ENCODE measurements at places on chromosomes 3 and 15. TPM values are rescaled to one million over a fixed set of nuclear protein-coding genes. Genes with fewer than 3 reads are reported as not detected.
A peak's percentile ranks its signal among the peaks of the same experiment; 100 is the strongest.

Gene GOLGA8S
- total RNA-seq: 0.05 TPM

Gene MYZAP
- total RNA-seq: 25.1 TPM

Gene QRICH1
- total RNA-seq: 132 TPM

GRCh38 chr3:71305231-71306206 is 278.0 kb downstream of the FOXP1 start:
- DNase-seq: peak; percentile 35
- peak overlapping the region; percentile 15 for H3K4me3 ChIP-seq
- H3K27me3 ChIP-seq: no peaks in the 10 kb centered on the region
- H3K36me3 ChIP-seq: no peaks in the 10 kb centered on the region
- peak overlapping the region; percentile 80 for H3K27ac ChIP-seq
- no peaks in the 10 kb centered on the region for H3K4me1 ChIP-seq

GRCh38 chr3:184315543-184315867 is 1.1 kb downstream of the EIF4G1 start:
- no peaks in the 10 kb centered on the region for H3K27me3 ChIP-seq
- no peaks in the 10 kb centered on the region for H3K36me3 ChIP-seq
- peak overlapping the region; percentile 67 for H3K4me3 ChIP-seq
